Stimulated activated CD4-positive, alpha-beta T cell treated with anti-CD3 and anti-CD28 coated beads, Interleukin-2, amount 100 ng/mL, for 4 hours (primary cell): ENCODE measurements at places on chromosomes 12 and 14.
A peak's percentile ranks its signal among the peaks of the same experiment; 100 is the strongest.

- no peak for DNase-seq
These were observed 498.4 kb downstream of the RMST start for GRCh38 chr12:97960741-97961608.

- DNase-seq = peak; percentile 64
These were observed 1.3 kb downstream of the GPR65 start for GRCh38 chr14:88005978-88006851.

GRCh38 chr12:68378872-68379606 lies 46.9 kb upstream of the MDM1 start:
- DNase-seq = no peak

DNA sequence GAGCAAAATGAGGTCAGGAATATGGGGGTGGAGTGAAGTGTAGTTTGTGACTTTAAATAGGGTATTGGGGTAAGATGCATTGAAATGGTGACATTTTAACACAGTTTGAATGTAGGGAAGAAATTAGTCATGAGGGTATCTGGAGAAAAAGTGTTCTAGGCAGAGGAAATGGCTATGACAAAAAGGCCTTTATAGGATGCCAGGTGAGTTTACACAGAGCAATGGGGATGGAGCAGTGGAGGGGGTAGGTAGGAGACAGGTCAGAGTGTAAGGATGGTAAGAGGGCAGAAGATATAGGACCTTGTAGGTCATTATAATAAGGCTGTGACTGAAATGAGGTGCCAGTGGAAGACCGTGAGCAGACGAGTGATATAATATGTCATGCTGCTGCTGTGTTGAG lies 30.4 kb downstream of the HEATR5A start:
- no peak for DNase-seq

- no peak for DNase-seq
These were observed 811 bp upstream of the INF2 start for GRCh38 chr14:104688505-104689108.

GRCh38 chr12:18250313-18250916 lies 10.9 kb upstream of the PIK3C2G start:
- DNase-seq = no peak

- no peak for DNase-seq
These were observed 21.3 kb downstream of the SETD1B start for GRCh38 chr12:121825041-121825523.

GRCh38 chr14:87960013-87960787 lies 32.8 kb downstream of the GALC start:
- no peak for DNase-seq

GRCh38 chr12:11542599-11542998 lies 106.9 kb upstream of the ETV6 start:
- no peak for DNase-seq

DNA sequence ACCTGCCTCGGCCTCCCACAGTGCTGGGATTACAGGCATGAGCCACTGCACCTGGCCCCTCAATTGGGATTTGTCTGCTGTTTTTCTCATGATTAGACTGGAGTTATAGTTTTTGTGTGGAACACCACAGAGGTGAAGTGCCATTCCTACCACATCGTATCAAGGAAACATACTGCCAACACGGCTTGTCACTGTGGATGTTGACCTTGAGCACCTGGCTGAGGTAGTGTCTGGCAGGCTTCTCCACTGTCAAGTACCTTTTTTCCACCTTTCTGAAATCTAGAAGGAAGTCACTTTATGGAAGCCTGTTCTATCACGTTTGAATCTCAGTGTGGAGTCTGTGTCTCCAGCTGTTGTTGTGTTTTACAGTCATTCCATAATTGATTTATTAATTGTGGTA lies 21.4 kb upstream of the SEL1L start:
- DNase-seq = no peak

- DNase-seq = peak; percentile 6
These were observed 33.2 kb downstream of the ZNF664 start for GRCh38 chr12:124006085-124006845.

DNA sequence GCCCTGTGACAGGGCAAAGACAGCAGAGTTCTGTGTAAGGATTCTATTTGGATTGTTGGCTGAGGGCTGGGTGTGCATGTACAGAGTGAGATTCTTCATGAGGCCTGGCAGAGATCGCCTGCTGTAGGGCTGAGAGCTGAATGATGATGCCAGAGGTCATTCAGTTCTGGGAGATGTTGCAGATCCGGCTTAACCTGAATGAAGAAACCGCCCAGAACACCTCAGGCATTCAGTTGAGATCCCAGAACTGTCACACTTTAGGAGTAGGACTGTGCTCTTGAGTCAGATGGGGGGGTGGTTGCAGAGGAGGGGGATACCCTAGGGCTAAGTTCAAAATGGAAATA lies 5.8 kb upstream of the EVL start:
- no peak for DNase-seq

GRCh38 chr12:97275728-97276590 lies 186.6 kb upstream of the RMST start:
- DNase-seq = no peak

GRCh38 chr14:89502966-89503365 lies 85.9 kb upstream of the FOXN3 start:
- no peak for DNase-seq

DNA sequence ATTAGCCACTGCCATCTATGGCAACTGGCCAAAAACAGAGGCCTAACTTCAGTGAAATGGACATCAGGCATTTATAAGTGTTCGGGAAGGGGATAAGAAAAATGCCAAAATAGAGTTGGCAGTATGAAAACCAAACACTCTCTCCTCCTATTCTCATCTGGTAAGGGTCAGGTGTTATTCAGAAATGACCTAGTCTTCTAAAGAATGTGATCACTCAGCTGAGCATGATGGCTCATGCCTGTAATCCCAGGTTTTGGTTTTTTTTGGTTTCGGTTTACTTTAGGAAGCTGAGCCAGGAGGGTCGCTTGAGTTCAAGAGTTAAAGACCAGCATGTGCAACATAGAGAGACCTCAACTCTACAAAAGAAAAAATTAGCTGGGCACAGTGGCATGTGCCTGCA lies 170.3 kb downstream of the GRIN2B start:
- DNase-seq = no peak

DNA sequence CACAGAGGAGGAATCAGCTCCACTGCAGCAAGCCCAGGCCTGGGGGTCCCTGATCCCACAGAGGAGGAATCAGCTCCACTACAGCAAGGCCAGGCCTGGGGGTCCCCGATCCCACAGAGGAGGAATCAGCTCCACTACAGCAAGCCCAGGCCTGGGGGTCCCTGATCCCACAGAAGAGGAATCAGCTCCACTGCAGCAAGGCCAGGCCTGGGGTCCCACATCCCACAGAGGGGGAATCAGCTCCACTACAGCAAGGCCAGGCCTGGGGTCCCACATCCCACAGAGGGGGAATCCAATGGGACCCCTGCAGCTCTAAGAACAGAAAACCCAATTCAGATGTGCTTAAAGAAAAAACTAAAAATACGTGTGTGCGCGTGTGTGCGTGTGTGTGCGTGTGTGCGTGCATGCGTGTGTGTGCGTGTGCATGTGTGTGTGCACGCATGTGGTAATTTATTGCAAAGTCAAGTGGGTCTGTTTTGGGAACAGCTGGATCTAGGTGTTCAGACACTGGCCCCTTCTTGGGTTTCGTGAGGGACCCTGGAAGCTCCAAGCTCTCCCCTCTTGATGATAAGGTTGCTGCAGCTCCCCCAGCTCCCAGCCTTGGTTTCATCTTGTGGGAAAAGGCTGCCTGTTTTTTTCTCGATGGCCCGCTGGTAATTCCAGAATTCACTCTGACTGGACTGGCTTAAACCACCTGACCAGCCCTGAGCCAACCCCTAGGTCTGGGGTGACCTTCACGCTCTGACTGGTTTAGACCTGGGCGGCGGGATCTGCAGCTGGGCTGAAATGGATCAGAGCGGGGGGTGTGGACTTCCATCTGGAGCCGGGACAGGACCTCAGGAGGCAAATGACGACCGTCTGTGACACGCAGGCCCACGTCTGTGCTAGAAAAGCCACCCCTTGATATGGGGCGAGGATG lies 47.1 kb downstream of the GALNT9 start:
- no peak for DNase-seq

DNA sequence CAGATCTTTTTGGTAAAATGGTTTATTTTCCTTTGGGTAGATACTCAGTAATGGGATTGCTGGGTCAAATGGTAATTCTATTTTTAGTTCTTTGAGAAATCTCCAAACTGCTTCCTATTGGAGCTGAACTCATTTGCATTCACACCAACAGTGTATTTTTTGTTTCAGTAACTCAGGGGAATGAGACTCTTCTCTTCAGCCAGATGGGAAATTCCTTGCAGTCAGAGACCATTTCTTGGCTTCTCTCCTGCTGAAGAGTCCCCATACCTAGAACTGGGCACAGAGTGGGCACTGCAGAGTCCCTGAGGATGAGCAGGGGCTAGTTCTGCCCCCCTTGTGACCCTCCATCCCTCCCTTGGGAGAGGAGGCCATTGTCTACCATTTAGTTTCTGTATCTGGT lies 10.8 kb downstream of the SDSL start:
- no peak for DNase-seq

DNA sequence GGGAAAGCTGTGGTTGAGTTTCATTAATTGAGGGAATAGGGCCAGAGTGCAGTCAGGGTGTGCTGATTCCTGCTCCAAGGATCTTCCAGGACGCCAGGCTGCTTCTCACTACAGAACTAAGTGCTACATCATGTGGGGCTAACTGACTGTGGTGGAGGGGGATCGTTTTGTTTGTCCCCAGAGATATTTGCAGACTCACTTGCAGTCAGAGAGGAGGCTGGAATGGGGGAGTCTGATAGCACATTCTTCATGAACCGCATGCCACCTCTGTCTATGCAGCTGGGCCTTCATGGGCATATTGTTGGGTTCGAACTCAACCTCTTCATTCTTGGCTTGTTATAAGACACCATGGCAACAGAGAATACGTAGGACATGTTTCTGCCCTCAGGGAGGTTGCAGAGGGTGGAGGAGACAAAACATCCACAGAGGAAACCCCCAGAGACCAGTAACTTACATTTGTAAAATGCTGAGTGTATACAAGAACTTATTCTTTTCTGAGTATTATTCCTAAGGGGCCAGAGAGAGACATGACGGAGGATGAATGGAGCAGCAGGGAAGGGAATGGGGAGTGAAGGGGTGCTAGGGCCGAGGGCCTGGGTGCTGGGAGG lies 13.0 kb downstream of the KRT7 start:
- no peak for DNase-seq

GRCh38 chr14:94158239-94158883 lies 15.8 kb upstream of the PPP4R4 start:
- DNase-seq = no peak

DNA sequence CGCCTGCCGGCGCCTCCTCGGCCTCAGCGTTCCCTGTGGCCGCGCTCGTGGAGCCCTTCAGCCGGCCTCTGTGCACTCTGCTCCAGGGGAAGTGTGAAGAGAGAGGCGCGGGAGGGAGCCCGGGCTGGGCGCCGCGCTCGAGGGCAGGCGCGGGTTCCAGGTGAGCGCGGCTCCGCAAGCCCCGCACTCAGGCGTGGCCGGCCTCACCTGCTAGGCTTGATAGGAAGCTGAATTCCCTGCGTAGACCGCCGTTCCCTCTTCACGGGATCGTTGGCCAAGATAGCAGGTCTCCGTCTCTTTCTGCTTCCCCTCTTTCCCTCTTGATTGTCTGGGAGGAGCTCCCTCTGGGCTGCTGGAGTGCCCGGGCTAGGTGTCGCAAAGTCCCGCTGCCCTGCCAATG lies 89.7 kb downstream of the ASCL4 start:
- DNase-seq = no peak

- no peak for DNase-seq
These were observed 11.6 kb downstream of the POMT2 start for GRCh38 chr14:77309131-77309530.

DNA sequence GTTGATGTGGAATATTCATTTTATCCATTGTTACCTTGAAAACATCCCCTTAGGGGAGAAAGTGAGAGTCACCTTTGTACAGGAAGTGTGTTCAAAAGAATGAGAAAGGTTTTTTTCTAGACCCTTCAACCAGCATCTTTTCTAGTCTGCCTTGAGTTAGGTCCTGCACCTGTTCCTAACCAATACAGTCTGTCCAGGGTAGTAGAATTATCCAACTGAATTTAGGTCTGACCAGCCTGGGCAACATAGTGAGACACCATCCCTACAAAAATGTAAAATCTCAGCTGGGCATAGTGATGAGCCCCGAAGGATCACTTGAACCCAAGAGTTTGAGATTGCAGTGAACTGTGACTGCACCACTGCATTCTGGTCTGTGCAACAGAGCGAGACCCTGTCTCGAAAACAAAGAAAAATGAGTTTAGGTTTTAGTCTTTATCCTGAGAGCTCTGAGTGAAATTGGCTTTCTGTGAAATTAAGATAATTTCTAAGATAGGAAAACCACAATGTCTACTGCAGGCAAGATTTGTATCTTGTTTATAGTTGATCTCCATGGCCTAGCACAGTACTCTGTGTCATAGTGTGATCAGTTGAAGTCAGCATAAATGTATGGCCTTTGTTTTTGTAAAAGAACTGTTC lies 25.2 kb downstream of the ARHGAP5 start:
- no peak for DNase-seq

GRCh38 chr12:24561882-24562770 lies 386.8 kb downstream of the BCAT1 start:
- DNase-seq = no peak

GRCh38 chr12:3615862-3616261 lies 124.9 kb downstream of the PRMT8 start:
- DNase-seq = no peak

DNA sequence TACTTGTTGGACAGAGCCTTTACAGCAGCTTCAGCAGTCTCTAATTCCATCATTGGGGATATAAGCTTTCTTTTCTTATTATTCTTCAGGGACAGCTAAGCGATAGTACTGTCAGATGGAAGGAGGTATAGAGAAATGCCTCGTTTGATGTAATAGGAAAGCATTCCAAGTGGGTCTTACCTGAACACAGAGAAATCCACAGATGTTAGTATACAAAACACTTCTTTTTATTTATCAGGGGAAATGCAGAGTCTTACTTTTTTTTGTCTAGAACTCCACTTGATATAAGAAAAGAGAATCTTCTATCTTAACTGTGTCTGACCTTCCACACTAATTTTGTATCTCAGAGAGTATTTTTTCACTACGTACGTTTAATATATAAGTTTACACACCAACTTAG lies 1.9 kb downstream of the SYT1 start:
- no peak for DNase-seq

DNA sequence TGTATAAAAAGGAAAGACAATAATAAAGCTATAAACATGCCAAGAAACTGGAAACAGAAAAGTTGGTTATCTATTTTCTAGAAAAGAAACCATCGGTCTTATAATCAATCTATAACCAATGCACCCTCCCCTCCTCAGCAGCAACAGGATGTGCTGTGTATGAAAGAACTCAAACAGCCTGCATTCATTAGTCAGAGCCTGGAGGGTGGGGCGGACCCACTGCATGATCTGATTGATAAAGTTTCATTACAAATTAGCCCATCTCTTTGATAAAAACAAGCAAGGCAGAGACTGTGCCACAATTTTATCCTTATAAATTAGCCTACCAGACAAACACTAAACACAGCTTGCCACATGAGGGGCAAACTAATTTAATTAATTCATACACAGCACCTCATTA lies 448.1 kb downstream of the BCAT1 start:
- no peak for DNase-seq

GRCh38 chr12:51869496-51869865 lies 18.4 kb upstream of the ANKRD33 start:
- DNase-seq = no peak

GRCh38 chr12:17035372-17035771 lies 429.4 kb upstream of the LMO3 start:
- no peak for DNase-seq

GRCh38 chr12:42382013-42382696 lies 56.2 kb downstream of the PPHLN1 start:
- DNase-seq = no peak

GRCh38 chr14:82420871-82421270 lies 887.2 kb upstream of the SEL1L start:
- no peak for DNase-seq
